ENCODE measurements at places on chromosomes 12 and 14. TPM values are rescaled to one million over a fixed set of nuclear protein-coding genes. Genes with fewer than 3 reads are reported as not detected.

JPH4 gene
- total RNA-seq = 1.2 TPM

TRIM9 gene
- 0.37 TPM for total RNA-seq

SDR9C7 gene
- not detected for total RNA-seq

LRRC74A gene
- total RNA-seq = not detected

ACACB gene
- 40.8 TPM for total RNA-seq

- no peak for DNase-seq
Measured at GRCh38 chr14:75521415-75522199, 662 bp upstream of the BATF start.

GRCh38 chr12:2268471-2269286 lies 215.9 kb downstream of the CACNA1C start:
- DNase-seq = no peak

- no peak for DNase-seq
Measured at GRCh38 chr12:102033991-102034745, 27.6 kb downstream of the WASHC3 start.

GRCh38 chr14:94153750-94154342 lies 20.3 kb upstream of the PPP4R4 start:
- no peak for DNase-seq

DNA sequence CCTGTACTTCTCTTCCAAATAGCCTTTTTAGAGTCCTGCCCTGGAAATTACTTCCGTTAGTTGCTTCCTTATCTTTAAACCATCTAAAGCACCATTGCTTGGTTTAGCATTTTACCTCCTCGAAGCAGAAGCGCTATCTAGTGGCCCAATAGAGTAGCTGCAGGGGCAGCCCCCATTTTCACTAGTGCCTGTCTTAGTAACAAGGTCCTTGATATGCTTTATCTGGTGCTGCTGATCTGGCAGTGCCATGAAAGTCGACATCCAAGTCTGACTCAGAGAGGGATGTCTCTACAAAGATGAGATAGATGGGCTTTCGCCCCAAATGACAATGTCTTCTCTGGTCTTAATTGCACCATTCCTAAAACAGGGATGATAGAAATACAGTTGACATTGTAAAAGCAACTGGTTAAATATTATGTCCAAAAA lies 25.0 kb upstream of the CIT start:
- DNase-seq = peak; percentile 65

GRCh38 chr12:106228320-106228710 lies 19.5 kb downstream of the CKAP4 start:
- no peak for DNase-seq

GRCh38 chr14:55976219-55976618 lies 142.0 kb upstream of the PELI2 start:
- no peak for DNase-seq

DNA sequence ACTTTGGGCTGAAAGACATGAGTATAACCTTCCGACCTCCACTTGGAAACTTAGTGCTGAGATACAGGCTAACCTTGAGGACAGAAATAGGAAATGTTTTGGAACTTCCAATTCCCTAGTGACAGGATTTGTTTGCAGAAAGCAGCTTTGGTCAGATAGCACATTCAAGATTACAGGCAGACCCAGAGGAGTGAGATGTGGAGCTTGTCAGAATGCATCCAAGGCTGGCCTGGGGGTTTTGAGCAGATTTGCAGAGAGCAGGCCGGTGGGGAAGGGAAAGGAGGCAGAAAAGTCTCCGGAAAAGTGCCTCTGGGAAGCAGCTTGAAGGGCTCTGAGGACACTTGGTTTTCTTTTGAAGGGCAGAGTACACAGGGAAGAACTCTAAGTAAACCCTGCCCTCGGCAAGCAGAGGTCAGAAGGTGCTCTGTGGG lies 180.3 kb downstream of the ETV6 start:
- no peak for DNase-seq

DNA sequence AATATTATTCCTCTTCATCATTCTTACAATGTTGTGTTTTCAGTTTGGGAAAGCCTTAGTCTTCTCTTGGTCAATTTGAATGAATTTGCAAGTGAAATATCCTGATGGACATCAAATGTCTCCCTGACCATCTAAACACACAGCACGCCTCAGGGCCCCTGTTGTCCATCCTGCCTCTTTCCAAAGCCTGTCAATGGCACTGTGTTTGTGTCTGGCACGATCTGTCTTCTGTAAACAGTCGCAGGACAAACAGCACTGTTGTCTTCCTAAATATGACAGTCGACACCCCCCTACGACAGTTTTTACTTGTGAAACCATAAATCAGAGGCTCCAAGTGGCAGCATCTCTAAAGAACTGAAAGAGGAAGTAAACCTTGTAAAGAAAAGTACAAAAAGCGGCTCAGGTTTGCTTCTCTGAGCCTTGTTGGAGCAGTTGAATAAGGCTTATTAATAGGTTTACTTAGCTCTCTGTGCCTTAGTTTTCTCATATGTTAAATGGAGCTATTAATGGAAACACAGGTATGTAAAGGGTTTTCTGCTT lies 285.8 kb downstream of the NRXN3 start:
- DNase-seq = no peak

DNA sequence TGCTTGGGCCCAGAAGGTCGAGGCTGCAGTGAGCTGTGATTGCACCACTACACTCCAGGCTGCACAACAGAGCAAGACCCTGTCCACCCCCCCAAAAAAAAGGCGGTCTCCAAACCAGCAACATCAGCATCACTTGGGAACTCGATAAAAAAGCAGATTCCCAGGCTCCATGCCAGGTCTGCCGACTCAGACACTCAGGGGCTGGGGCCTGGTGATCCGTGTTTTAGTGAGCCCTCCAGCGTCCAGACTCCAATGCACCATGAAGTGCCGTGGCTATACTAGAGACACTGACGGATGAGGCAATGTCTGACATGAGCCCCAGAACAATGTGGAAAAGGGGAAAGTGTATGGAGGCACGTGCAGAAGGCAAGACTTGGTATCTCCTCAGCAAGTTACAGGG lies 28.8 kb downstream of the SCARB1 start:
- no peak for DNase-seq

DNA sequence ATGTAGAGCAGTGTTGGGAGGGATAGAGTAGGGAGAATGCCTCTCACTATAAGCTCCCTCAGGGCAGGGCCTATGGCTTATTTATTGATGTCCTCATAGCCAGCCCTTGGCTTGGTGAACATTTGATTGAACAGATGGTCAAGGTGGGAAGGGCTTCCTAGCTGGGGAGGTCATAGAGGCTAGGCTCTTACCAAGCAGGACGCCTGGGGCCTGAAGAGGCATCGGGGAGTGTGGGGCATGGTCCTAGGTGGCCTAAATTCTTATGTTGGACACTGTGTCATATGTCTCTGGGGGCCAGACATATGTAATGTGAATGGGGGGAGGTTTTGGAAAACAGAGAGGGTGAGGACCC lies 17.9 kb upstream of the KRT86 start:
- no peak for DNase-seq

GRCh38 chr14:98298481-98299244 lies 973.3 kb downstream of the BCL11B start:
- no peak for DNase-seq

All from naive thymus-derived CD4-positive, alpha-beta T cell (primary cell).